ENCODE measurements at places on chromosomes 3 and 15. TPM values are rescaled to one million over a fixed set of nuclear protein-coding genes. Genes with fewer than 3 reads are reported as not detected.
A peak's percentile ranks its signal among the peaks of the same experiment; 100 is the strongest.

GRCh38 chr3:190595179-190595795, 81.4 kb downstream of the IL1RAP start:
- DNase-seq: no peak

Gene SLC2A2
- total RNA-seq: not detected

Gene GOLGA6D
- not detected for total RNA-seq

- DNase-seq: no peak
Observed at GRCh38 chr3:44339181-44340057, 853 bp downstream of the TCAIM start.

DNA sequence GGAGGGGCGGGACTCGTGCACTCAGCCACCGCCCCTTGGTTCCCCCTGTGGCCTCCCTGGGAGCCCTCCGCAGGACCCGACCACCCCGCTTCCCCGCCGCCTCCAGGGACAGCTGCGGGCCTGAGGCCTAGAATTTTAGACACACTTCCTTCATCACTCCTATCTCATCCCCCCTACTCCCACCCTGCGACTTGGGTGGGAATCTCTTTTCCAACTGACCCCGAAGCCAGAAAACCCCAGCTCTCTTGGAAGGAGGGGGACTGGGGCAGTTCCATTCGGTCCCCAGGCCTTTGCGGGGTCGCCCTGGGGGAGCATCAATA, 289 bp upstream of the TFDP2 start:
- DNase-seq: no peak

DNA sequence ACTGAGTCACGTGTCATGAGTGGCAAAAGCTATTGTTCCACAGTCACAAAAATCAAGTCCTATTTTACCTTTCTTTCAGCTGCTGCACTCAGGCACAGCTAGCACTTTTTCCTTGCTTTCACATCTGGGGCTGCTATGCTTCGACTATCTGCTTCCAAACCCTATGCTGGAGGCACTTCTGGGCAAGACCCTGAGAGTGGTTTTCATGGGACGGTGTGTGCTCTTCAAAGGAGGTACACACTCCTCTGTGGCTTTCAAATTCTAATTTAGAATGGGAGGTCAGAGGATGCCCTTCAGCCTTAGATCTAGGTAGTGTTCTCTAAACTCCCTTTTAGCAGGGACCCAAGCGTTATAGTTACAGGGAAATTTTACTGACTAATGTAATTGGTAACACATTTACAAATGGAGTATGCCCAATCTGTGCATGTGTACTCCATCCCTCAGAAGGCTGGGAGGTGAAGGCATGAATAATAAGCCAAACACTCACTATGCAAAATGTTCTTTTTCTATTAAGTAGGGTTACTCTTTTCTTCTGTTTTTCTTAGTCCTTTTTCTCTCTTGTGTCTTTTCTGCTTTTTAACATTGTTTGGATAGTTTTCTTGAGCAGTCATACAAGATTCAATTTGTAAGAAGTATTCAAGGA, 188.3 kb downstream of the LSAMP start:
- DNase-seq: no peak

Gene CPNE4
- total RNA-seq: not detected

GRCh38 chr15:93270937-93271467, 182.0 kb upstream of the RGMA start:
- DNase-seq: no peak

Gene COL8A1
- 0.20 TPM for total RNA-seq

Gene ACKR4
- 3.8 TPM for total RNA-seq

DNA sequence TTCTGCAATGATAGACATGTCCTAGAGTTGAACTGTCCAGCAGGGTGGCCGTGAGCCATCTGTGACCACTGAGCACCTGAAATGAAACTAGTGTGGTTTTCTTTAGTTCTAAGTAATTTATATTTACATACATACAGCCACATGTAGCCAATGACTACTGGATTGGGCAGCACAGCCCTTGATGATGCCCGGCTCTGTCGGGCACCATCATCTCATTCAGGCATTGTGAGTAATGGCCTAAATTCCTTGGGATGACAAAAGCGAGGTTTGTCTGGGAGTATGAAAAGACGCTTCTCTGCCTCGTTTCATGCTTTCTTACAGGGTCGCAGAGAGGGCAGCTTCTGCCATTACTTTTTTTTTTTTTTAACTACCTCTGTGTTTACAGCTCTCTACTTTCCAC, 251.9 kb upstream of the HES1 start:
- no peak for DNase-seq

- DNase-seq: no peak
Observed at GRCh38 chr3:139312959-139313358, 30.9 kb upstream of the MRPS22 start.

Gene RHO
- not detected for total RNA-seq

GRCh38 chr15:73524919-73525318, 82.0 kb downstream of the REC114 start:
- DNase-seq: no peak

DNA sequence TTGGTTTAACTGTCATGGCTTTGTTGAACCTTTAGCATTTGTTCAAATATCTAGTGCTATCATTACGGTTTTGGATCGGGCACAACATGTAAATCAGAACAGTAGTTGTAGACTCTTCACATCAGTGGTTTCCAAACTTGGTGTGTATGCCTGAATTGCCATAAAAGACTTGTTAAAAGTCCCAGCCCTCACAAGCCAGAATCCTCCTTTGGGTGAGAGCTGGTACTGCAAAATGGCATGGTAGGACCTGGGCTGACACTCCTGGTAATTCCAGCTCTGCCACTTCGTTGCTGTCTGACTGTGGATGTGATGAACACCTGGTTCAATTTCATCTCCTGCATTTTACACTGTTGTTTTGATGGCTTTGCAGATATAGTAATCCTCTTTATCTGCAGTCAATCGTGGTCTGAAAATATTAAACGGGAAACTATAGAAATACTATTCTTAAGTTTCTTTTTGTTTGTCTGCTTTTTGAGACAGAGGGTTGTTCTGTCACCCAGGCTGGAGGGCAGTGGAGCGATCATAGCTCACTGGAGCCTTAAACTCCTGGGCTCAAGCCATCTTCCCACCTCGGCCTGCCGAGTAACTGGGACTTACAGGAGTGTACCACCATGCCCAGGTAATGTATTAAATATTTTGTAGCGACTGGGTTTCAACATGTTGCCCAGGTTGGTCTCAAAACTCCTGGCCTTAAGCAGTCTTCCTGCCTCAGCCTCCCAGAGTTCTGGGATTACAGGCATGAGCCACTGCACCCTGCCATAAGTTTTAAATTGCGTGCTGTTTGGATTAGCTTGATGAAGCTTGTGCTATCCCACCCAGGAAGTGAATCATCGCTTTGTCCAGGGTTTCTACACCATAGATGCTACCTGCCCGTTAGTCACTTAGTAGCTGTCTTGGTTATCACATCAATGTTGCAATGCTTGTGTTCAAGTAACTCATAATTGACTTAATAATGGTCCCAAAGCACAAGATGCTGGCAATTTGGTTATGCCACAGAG, 61.6 kb downstream of the RAB7A start:
- DNase-seq: peak; percentile 31
